ENCODE measurements at places on chromosomes 3 and 15. TPM values are rescaled to one million over a fixed set of nuclear protein-coding genes. Genes with fewer than 3 reads are reported as not detected.

GRCh38 chr3:66428733-66429132 is 72.1 kb downstream of the LRIG1 start:
- peak overlapping the region; percentile 40 for H3K4me3 ChIP-seq
- peak overlapping the region; percentile 91 for H3K27ac ChIP-seq
- peak; percentile 85 for DNase-seq
- no peaks in the 10 kb centered on the region for H3K36me3 ChIP-seq
- H3K4me1 ChIP-seq = no peaks in the 10 kb centered on the region

- H3K4me1 ChIP-seq = no peaks in the 10 kb centered on the region
- no peak for DNase-seq
- peak overlapping the region; percentile 71 for H3K27ac ChIP-seq
- H3K36me3 ChIP-seq = no peaks in the 10 kb centered on the region
- H3K27me3 ChIP-seq = no peaks in the 10 kb centered on the region
Observed at GRCh38 chr15:48396020-48396419, 64.8 kb downstream of the DUT start.

BAHD1 gene
- total RNA-seq = 14.6 TPM

DNA sequence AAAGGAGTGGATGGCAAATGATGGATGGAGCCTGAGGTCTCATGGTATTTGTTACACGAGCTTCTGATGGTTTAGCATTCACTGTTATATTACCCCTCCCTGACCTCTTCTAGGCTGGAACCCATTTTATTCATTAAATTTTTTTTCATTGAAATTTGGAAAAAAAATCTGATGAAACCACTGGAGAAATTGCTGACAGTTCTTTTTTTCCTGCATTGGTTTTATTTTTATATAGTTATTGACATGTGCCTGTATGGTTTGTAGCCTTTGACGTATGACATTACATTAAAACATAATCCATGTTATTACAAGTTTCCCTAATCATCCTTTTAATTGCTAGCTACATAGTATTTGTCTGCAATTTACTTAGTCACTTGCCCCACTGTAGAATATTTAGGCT is 81.8 kb downstream of the CLDN11 start:
- H3K4me3 ChIP-seq = no peak overlapping the region
- no peaks in the 10 kb centered on the region for H3K27me3 ChIP-seq
- no peak for DNase-seq
- no peaks in the 10 kb centered on the region for H3K36me3 ChIP-seq

ARPIN gene
- 14.6 TPM for total RNA-seq

- H3K36me3 ChIP-seq = no peaks in the 10 kb centered on the region
- DNase-seq = no peak
- no peak overlapping the region for H3K27ac ChIP-seq
- no peaks in the 10 kb centered on the region for H3K27me3 ChIP-seq
Observed at GRCh38 chr3:17092583-17092933, 207.8 kb downstream of the PLCL2 start.

- H3K27ac ChIP-seq = no peak overlapping the region
- DNase-seq = no peak
- H3K27me3 ChIP-seq = no peaks in the 10 kb centered on the region
Observed at GRCh38 chr3:155629056-155629455, 115.8 kb downstream of the PLCH1 start.
